ENCODE measurements at places on chromosomes 6 and 20. TPM values are rescaled to one million over a fixed set of nuclear protein-coding genes. Genes with fewer than 3 reads are reported as not detected.

Gene SLPI
- 2.6 TPM for total RNA-seq

Gene CST2
- total RNA-seq = 0.71 TPM

Gene RIPOR2
- total RNA-seq = 1.1 TPM

Gene LSM2
- total RNA-seq = 27.3 TPM

Gene C6orf47
- total RNA-seq = 23.8 TPM

Gene TRDN
- not detected for total RNA-seq

Gene PRR18
- total RNA-seq = not detected

Gene LAMA5
- total RNA-seq = 18.0 TPM

Gene CD40
- 5.6 TPM for total RNA-seq

Gene B3GAT2
- total RNA-seq = not detected

Gene NANP
- 6.3 TPM for total RNA-seq

Gene ELOVL4
- total RNA-seq = 5.6 TPM

Gene CNR1
- not detected for total RNA-seq

Gene PBOV1
- not detected for total RNA-seq

Gene GZF1
- 28.8 TPM for total RNA-seq

Gene ANKS1A
- total RNA-seq = 4.8 TPM

Gene EFCAB8
- total RNA-seq = 0.28 TPM

Gene TMEM244
- total RNA-seq = not detected

Gene PI3
- not detected for total RNA-seq

Gene RBBP9
- 9.0 TPM for total RNA-seq

Gene SLC17A9
- 9.4 TPM for total RNA-seq

Gene HCRTR2
- total RNA-seq = not detected

Gene SIRPB2
- total RNA-seq = not detected

Gene KAT14
- 19.1 TPM for total RNA-seq

Gene KIAA1586
- 17.2 TPM for total RNA-seq

Gene GATA5
- total RNA-seq = not detected

Gene MEI4
- not detected for total RNA-seq

Gene C6orf15
- not detected for total RNA-seq

Gene SLC22A7
- total RNA-seq = not detected

Gene NEU1
- 88.7 TPM for total RNA-seq

Gene DEFB125
- not detected for total RNA-seq

Gene COL21A1
- 6.7 TPM for total RNA-seq

Gene APOM
- total RNA-seq = 2.8 TPM

Gene IL20RA
- total RNA-seq = 0.55 TPM

Gene VARS1
- 36.0 TPM for total RNA-seq

Gene FNDC11
- 0.46 TPM for total RNA-seq

Gene PLCB1
- total RNA-seq = 50.3 TPM

Gene OXT
- 0.18 TPM for total RNA-seq

Gene OPRM1
- total RNA-seq = not detected

Gene EIF6
- total RNA-seq = 89.0 TPM

Gene EYA4
- total RNA-seq = 16.6 TPM

Gene RRP36
- total RNA-seq = 76.1 TPM

Gene MRAP2
- 0.65 TPM for total RNA-seq

Gene SLC22A23
- total RNA-seq = 9.2 TPM

Gene PCK1
- total RNA-seq = not detected

Gene CALHM6
- 2.3 TPM for total RNA-seq

Gene RUNX2
- 1.8 TPM for total RNA-seq

Measured in smooth muscle cell of bladder (primary cell).